ENCODE measurements at places on chromosomes 6 and 20.

DNA sequence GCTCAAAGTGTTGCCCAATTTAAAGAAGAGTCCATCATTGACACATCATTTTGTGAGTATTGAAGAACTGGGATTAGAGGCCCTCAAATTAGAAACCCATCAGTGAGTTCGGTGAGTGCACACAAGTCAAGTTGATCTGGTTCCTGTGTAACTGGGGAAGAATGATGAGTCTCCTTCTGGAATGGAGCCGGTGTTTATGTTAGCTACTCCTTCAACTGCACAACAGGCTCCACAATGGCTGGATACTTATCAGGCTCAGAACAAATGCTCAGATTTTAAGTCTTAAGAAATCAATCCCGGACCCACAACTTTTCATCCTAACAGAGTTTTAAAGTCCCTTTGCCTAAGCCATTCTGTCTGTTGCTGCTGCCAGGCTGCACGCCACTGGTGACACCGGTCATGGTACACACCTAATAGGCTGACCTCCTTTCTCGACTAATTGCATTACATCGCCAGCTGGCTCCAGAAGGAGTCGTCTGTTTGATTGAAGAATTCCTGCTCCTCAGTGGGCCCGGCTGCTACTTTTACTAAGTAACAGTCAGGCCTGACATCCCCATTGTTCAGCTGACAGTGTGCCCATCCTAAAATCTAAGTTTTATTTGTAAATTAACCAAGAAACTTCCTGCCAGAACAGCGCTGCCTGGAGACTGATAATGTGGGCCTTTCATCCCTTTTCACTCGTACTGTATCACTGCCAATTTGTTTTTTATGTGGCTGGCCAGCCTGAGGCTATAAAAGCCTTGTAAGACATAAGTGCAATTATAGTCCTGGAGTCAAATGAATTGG is 130.4 kb downstream of the INSM1 start:
- no peak for DNase-seq

DNA sequence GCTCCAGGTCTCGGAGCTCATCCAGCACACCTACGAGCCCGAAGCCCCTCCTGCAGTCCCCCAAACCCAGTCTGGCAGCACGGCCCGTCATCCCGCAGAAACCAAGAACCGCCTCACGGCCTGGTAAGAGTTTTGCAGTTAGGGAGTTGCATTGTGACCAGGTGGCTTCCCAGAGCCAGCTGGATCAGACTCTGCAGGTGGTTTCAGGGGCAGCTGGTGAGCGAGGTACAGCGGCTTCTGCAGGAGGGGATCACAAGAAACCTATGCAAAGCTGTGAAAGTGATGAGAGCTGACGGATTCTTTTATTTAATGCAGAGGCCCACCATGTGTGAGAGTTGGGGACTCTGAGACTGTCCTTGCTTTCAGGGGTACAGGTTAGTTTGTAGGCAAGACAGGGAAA is 45.9 kb upstream of the SCGN start:
- no peak for DNase-seq

DNA sequence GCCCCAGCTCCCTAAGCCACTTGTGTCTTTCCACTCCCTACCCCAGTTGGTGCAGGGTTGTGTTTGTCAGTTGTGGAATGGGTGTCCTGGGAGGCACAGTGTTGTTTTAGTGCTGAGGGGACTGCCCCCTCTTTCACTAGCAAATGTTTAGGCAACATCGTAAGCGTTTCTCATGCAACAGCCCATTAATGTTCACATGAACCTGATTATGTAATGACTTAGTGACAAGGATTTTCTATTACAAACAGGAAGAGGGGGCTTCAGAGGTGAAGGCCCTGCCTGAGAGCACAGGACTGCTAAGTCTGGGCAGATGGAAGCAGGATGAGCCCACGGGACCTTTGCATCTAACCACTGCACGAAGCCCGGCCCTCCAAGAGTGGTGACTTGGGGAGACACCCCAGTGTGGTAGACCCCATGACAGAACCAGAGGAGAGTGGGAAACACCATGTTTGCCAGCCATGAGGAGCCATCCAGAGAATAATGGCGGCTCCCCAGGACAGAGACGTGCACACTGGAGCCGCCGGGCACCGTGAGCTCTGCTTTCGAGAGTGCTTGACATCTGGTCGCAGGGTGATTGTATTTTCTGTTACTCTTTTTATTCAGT is 339.7 kb downstream of the THBS2 start:
- DNase-seq: no peak

GRCh38 chr20:48652961-48653705 is 174.7 kb downstream of the PREX1 start:
- DNase-seq: no peak

DNA sequence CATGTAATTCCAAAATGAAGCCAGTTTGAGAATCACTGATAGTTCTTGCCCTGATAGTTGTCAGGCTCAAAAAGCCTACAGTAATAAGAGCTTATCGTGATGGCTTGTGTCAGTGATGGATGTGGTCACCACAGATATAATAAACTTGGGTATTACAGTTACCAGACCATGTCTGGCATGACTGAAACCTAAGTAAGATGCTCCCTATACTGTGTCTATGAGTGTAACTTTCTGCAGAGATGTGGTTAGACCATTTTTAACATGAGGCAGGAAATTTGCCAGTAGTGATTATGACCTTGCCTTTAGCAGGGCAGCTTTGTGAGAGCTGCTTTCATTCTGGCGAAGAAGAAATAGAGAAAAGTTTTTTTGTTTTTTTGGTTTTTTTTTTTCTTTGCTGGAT is 90.2 kb downstream of the ANKS1A start:
- no peak for DNase-seq

DNA sequence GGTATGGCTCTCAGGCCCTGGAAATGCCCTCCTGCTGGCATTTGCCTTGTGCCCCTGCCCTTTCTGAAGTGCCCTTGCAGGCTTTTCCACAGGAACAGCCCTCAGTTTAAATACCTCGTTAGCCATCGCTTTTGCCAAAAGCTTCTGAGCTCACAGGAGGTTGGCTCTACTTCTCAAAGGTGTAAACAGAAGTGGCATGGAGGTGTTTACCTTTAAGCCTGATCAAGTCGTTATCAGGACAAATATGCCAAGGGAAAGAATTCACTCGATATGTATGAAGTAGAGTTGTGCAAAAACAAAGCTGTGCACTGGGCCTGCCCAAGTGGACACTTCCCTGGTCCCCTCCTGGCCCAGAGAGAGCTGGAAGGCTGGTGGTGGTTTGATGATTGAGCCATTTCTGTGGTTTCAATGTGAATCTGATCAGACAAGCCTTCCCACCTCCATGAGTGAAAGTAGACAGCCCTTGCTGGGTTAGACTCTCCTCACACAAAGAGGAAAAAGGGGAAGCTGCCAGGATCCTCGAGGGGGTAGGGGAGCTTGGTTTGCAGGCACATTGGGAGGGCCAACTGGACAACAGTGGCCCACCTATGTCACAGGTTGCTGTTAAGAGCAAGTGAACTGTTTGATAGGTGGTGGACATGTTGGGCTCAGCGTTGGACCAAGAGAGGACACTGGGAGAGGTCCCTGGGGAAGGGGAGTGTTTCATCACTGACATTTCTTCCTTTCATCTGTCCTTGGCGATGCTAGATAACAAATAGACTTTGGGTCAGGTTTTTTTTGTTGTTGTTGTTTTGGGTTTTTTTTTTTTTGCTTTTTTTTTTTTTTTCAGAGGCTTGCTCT is 98.7 kb downstream of the ZDHHC14 start:
- no peak for DNase-seq

GRCh38 chr6:165692106-165692653 is 29.1 kb upstream of the PDE10A start:
- DNase-seq: no peak

All from stimulated activated CD4-positive, alpha-beta T cell treated with anti-CD3 and anti-CD28 coated beads, Interleukin-15, amount 100 ng/mL, for 24 hours (primary cell).